Activated T-cell treated with anti-CD3 and anti-CD28 coated beads, Interleukin-2, amount 50 U/mL, for 1 hour (primary cell): ENCODE measurements at places on chromosomes 12 and 14.

DNA sequence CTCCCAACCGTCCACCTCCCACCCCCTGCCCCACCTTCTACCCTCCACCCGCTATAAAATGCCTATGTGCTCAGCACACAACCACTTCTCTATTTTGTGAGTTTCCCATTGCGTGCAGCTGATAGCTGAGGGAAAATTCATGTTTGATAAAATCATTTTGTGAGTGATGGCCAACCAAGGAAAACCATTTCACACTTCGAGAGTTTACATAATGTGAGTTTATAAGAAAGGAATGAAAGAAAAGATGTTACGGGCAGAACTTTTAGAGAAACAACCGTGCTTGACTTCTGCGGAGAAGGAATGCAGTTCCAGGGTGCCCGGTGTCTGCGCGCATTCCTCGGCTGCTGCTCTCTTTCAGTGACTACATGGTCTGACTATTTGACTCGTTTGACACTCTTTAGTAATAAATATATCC is 140.9 kb downstream of the EFCAB11 start:
- no peak for DNase-seq

DNA sequence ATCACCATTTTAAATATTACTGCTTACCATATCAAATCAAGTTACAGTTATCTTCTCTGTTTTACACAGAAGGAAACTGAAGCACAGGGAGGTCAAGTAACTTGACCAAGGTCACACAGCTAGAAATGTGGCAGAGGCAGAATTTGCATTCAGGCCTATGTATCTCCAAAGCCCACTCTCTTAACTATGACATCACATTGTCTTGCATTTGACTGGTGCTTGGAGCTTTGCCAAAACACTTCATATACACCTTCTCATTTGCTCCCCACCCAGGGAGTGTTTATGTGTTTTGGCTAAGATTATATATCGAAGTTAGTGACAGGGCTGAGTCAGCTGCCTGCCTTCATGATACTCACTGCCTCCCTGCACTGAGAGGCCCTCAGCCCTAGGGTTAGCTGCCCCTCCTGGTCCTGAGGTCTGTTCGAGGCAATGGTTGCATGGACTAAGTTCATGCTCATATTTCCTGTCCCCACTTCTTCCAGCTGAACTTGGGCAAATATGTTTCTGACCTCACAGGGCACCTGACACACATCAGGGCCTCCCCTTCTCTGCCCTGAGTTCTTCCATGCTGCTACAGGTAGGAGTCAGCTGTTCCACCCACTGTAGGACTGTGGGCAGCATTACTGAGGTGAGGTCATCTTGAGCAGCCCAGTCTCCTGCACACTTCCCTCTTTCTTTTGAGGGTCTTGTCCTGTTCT is 1.8 kb downstream of the GALNT6 start:
- DNase-seq, result peak; percentile 40

- no peak for DNase-seq
Measured at GRCh38 chr14:92247341-92247740, 75.6 kb upstream of the SLC24A4 start.

- no peak for DNase-seq
Measured at GRCh38 chr14:58562141-58562540, 75.6 kb upstream of the DACT1 start.

DNA sequence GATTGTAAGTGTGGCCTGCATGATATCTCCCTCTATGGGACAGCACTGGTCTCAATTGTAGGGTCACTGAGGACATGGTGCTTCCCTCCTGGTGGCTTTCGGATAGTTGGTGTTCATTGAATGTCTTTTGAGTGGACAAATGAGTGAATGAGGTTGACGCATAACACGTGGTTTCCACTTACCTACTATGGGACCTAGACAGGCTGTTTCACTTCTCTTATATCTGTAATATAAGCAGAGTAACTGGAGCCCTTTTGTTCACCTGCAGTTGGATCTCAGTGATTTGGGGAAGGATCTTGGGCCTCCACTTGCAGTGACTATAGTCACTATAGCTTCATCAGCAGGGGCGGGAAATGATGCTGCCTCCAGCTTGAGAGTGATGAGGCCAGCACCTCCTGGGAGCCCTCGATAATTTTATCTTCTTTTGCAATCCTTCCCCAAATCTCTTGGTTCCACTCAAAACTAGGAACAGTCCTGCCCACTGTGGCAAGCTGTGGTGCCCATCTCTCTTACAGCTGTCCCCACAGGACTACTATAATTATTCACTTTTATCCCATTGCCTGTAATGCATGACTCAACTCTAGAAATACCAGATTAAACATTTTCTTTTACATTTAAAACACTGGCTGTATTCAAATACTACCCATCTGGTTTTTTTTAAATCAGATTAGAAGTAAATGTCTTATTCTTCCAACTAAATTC is 242.9 kb downstream of the CHST11 start:
- DNase-seq, result no peak

GRCh38 chr12:81759190-81760051 is at the start of gene PPFIA2:
Gene PPFIA2, minus strand, starts transcription at chr12:81759350.
- DNase-seq, result peak; percentile 18

DNA sequence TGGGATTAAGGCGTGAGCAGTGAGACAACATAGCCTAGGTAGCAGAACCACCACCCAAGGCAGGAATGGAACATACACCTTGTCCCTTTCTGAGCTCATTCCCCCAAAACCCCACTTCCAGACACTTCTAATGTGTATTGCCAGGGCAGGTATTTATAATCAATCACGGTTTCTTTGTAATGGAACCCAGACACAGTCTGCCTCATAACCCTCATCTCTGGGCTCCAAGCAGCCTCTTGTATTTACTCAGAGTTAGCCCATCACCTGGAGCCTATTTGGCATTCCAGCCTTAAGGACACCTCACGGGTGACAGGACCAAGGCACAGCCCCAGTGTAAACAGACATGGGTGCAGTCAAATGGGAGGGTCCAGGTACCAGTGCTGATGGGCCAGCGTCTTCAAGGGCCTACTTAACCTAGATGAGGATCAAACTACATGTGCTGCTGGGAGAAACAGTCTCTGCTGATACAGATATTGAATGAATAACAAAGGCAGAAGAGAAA is 2.5 kb upstream of the HIGD1C start:
- DNase-seq, result no peak

DNA sequence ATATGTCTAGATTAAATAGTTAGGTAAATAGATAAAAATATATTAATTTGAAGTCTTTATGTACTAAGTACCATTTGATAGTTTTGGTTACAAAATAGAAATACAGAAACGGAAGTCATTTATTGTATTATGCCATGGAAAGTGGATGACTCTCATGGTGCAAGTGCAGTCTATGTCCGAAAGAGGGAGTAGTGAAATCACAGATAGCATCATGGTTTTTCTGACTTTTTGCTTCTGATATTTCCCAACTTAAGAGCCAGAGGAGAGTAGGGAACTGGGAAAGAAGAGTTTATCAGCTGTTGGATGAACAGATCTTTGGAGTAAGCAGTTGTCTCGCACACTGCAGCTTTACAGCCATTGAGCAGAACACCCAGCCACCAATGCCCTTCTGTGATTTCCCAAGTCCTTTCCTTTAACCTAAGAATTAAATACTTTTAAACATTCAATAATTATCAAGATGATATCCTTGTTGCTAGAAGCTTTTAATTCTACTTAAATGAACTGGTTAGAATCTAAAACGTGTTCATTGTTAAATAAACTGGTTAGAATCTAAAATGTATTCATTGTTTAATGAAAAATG is 18.4 kb upstream of the SRGAP1 start:
- DNase-seq, result no peak

DNA sequence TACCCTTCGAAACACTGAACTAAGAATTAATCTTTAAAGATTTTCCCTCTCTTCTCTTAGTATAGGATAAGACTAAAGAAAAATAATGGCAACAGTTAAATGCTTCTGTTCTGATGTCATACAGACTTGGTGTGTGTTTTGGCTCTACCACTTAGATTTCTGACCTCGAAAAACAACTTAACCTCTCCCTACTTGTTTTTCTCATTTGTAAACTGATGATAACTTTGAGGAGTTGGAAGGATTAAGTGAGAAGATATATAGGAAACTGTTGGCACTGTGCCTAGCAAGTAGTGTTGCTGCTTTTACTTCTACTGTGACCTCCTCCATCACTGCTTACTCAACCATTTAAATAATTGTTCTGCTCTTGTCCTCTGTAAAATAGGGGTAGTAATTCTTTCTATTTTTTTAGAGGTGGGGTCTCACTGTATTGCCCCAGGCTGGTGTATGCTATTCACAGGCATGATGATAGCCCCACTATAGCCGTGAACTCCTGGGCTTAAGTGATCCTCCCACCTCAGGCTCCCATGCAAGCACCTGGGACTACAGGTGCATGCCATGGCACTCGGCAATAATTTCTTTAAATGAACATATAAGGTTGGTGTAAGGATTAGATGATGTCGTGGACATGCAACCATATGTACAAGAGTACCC is 22.4 kb downstream of the PALS1 start:
- DNase-seq, result no peak

DNA sequence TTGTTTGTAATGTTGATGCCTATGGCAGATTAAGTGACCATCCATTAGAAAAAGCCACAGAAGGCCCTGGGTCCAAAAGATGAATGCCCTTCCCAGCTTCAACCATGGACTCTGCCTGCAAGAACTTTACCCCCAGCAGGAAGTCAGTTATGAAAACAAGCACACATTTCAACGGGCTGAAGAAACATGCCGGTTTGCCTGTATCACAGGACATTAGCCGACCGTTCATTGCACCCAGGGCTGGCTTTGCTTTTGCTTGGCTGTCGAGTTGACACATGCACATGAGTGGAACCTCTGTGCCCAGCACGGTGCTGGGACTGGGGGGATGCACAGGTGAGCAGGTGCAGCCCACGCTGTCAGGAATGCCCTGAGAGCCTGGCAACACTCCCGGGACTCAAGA is 1087.0 kb downstream of the BCL11B start:
- no peak for DNase-seq

GRCh38 chr12:5807090-5807414 is 138.0 kb downstream of the ANO2 start:
- DNase-seq, result no peak

GRCh38 chr12:65565601-65566560 is 258.4 kb upstream of the HMGA2 start:
- DNase-seq, result no peak

GRCh38 chr12:2553388-2554126 is 241.2 kb upstream of the FKBP4 start:
- DNase-seq, result no peak

DNA sequence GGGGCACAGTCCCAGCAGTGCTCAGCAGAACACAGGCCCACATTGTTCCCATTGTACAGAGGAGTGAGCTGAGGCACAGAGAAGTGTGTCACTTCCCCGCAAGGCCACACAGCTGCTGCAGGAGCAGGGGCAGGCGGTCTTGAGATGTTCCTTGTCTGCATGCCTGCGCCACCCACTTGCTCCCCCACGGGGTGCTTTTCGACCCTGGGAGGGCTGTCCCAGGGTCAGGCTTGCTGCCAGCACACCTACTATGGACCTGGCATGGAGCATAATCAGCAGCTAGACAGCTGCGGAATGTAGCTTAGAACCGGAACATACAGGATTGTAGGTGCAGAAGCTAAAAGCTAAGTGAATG is 7.8 kb upstream of the EP400 start:
- peak; percentile 3 for DNase-seq

DNA sequence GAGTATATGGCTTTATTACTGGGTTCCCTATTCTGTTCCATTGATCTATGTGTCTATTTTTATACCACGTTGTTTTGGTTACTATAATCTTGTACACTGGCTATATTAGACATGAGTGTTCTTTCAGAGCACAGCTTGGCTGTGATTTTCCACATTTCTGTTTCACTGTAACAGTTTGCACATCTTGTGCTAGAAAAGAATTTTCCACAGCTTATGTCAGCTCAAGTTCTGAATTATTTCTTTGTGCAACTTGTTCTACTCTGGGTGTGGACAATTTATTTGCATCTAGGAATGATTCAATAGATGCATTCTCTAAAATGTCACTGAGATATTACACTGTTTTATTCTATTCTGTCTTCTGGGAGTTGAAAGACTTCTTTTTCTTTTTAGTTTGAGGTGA is 28.4 kb upstream of the OR5AU1 start:
- no peak for DNase-seq

- DNase-seq, result no peak
Measured at GRCh38 chr12:132841151-132841550, 12.5 kb upstream of the GOLGA3 start.

DNA sequence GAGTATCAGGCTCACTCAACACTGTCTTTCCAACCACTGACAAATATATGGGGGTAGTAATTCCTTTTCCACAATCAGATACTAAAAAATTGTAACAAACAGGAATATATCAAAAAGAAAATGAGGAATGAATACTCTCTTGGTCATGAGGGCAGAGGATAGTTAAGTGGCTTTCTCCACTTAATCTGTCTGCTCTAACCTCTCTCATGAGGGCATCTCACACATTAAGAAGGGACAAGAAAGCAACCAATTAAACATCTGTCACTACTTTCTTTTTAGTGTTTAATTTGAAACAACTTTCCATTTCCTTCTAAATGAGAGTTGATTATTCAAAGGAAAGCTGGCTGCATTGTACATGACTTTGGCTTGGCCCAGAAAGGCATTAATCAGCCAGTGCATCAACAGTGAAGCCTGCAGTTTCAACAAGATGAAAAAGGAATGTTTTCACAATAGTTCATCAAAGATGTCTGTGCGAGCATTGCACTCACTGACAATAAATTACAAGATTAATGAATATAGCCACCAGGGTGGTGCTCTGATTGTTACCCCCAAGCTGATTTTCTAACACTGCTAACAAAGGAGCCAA is 142.0 kb downstream of the SEC23A start:
- no peak for DNase-seq

- DNase-seq, result no peak
Measured at GRCh38 chr12:51639361-51639760, 48.3 kb downstream of the SCN8A start.

GRCh38 chr12:12440784-12441428 is 84.0 kb downstream of the BORCS5 start:
- no peak for DNase-seq

DNA sequence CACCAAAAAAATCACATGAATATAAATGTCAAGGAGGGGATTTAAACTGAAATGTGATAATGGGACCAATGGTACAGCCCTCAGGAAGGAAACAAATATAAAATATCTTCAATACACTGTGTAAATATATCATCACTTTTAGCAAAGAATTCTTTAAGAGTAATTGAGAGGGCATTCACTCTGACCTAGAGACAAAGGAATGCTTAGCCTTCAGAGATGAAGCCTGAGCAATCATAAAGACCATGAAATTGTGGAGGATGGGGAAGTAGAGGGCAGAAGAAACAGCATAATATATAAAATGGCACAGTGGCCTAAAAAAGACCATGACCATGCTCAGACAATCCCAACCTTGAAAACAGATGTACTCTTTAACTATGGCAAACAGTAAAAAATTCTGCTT is 20.4 kb downstream of the YAF2 start:
- DNase-seq, result no peak

DNA sequence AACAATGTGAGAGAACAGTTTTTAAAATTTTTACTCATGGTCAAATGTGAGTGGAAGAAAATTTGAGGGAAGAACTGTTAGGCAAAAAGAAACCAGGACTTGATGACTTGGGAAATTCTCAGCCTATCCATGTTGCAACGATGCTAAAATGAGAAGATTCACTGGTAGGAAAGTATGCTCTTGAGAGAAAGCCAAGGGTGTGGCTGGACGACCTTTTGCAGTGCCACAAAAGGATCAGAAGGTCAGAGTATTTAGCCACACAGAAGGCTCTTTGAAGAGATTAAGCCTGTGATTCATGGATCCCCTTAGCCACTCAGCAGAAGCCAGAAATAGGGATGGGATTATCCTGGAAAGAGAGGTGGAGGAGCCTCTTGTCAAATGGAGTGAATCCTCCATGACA is 336.8 kb downstream of the LRIG3 start:
- DNase-seq, result no peak

GRCh38 chr14:92135269-92135668 is 13.5 kb downstream of the CPSF2 start:
- no peak for DNase-seq
